GM03348 (cell line): ENCODE measurements at places on chromosomes 4 and X.

DNA sequence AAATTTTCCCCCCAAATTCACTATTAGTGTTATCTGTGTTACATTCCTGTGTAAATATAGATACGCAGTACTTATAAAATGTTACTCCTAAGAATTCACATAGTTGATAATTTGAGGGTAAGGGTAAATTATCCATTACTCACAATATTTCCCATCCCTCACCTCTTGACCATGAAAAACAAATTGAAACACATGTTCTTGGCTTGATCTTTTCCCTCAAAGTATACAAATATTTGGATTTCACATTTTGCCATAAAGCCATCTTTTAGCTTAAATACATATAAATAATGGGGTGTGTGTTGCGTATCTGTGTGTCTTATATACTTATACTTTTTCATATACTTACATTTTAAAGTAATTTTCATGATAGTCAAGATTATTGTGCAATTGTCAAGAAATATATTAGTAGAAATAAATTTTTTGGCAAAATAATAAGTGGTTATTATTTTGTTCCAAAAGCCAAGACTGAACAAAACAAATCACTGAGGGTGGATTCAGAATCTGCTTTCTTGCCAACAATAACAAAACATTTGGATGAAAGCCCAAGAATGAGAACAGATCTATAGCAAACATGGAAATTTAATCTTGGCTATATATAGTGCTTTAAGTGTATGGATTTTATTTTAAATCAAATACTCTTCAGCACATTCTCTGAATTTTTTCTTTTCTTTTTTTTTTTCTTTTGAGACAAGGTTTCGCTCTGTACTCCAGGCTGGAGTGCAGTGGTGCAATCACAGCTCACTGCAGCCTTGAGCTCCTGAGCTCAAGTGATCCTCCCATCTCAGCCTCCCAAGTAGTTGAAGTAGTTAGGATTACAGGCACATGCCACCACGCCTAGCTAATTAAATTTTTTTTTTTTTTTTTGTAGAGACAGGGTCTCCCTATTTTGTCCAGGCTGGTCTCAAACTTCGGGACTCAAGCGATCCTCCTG is 48.5 kb upstream of the PRSS48 start:
- DNase-seq: no peak

- no peak for DNase-seq
Observed at GRCh38 chrX:22063284-22063683, 31.2 kb downstream of the PHEX start.

DNA sequence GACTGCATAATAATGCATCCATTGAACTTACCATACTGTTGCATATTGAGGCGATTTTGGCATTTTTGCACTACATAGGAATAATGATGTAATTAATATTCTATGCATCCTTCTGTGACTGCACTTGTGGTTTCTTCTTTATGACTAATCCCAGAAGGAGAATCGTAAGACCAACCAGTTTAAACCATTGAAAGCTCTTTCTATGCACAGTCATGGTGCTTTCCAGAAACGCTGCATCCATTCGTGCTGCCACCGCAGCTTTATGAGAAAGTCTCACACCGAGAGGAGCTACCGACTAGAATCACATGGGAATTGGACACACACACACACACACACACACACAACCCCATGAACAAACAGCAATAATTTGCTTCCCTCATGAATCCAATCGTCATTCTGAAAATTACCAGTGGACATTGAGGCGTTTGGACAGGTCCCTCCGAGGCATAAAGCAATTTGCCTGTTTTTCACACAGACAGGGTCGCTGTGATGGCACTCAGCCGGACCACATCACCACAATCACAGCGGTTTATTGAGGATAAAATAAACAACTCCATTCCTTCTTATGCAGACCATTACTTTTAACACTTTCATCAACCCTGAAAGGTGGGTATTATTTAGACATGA is 64.2 kb downstream of the PACRGL start:
- DNase-seq: no peak

- DNase-seq: no peak
Observed at GRCh38 chrX:150854856-150855255, 43.6 kb downstream of the CD99L2 start.

DNA sequence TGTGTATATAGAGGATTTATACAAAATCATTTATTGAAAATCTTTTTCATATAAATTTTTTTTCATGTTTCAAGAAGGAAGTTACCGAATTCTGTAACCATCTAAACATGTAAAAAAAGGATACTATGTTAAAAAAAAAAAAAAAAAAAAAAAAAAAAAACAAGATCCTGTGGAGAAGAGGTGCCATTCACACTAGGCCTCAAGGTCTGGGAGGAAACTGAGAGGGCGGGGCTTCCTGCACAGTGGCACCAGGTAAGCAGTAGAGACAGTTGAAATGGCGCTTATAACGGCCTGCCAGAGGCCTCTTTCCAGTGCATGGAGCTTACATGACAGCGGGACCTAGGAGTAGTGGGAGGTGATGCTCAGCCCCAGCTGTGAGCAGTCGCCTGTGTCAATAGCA is 17.5 kb downstream of the TRAPPC2 start:
- no peak for DNase-seq

DNA sequence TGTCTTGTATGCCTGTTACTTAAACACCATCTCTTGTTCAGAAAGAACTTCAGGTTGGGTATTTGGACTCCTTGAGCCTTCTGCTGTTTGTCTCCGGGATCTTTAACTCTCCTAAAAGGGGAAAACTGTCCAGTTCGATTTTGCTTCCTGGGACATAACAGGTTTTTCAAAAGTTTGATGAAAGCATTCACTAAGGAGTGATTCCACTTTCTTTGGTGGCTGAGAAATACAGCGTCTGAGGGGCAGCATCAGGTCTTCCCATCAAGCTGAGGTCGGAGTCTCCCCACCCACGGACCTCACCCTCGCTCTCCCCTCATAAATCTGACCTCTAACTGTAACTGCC is 1.4 kb downstream of the AFAP1 start:
- DNase-seq: no peak

DNA sequence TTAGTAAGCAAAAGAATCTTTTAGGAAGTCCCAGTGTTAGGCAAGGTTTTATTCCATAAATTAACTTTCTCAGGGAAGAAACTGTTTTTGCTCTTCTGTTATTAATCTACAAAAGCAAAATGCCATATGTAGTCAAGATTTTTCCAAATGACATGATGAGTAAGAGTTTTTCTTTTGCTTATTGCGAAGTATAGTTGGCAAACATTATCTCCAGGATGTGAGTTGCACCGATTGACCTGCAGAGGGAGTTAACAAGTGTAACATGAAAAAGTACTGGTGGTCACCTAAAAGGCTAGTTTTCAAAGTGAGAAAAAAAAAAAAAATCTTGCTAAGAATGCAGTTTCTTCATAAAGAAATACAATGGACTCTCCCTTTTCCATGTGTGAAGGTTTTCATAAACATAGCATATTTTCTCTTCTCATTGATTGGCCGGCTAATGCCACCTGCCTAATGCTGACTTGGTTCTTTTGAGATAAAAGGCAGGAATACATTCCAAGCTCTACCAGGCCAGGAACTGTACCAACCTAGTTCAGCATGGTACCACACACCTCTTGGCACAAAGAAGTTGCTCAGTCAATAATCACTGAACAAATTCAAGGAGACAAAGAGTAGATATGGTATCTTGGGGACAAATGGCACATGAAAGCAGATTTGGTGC is 100.2 kb downstream of the LNX1 start:
- DNase-seq: peak; percentile 79

DNA sequence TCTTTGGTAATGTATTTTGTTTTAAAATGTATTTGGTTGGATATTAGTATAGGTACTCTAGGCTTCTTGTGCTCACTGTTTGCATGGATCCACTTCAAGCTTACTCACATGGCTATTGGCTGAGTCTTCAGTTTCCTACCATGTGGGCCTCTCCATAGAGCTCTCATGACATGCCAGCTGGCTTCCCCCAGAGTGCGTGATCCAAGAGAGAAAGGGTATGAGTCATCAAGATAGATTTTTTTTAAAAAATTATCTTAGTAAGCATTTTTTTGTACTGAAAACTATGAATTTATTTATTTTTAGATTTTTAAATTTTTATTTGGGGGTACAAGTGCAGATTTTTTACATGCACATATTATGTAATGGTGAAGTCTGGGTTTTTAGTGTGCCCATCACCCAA is 219.1 kb upstream of the AMOT start:
- peak; percentile 1 for DNase-seq

DNA sequence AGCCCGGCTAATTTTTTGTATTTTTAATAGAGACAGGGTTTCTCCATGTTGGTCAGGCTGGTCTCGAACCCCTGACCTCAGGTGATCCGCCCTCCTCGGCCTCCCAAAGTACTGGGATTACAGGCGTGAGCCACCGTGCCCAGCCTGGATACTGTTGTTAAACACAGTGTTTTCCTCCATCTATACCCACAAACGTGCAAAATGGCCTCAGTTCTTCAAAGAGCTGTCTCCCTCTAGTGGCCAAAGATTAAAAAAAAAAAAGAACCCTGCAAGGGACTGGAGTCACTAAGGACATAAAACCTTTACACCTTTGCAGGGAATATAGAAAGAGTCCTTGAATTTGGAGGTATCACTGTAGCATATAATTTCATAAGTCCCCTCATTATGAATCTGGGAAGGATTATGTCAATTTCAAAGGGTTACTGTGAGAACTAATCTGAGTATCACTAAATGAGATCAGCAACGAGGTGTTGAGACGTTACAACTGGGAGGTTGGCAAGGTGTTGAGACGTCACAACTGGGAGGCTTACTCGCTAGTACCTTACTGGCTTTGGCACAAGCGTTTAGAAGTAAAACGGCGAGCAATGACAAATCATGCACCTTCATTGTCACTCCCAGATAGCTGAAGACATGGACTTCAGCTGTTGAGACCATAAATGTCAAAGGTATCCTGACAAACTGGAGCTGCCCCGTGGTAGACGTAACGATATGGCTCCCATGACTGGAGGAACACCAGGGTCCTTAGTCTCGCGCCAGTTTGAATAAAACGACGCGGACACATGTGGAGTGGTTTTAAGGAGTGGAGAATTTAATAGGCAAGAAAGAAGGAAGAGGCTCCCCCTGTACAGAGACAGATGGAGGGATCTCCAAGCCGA is 33.4 kb upstream of the ENPP6 start:
- peak; percentile 62 for DNase-seq

GRCh38 chr4:65467068-65467680 is 203.1 kb downstream of the EPHA5 start:
- DNase-seq: no peak

GRCh38 chr4:80592950-80593349 is 257.4 kb downstream of the CFAP299 start:
- no peak for DNase-seq

- DNase-seq: no peak
Observed at GRCh38 chr4:82213485-82214417, 160.0 kb downstream of the HNRNPD start.

- no peak for DNase-seq
Observed at GRCh38 chrX:129116676-129117470, 406.4 kb downstream of the SMARCA1 start.

DNA sequence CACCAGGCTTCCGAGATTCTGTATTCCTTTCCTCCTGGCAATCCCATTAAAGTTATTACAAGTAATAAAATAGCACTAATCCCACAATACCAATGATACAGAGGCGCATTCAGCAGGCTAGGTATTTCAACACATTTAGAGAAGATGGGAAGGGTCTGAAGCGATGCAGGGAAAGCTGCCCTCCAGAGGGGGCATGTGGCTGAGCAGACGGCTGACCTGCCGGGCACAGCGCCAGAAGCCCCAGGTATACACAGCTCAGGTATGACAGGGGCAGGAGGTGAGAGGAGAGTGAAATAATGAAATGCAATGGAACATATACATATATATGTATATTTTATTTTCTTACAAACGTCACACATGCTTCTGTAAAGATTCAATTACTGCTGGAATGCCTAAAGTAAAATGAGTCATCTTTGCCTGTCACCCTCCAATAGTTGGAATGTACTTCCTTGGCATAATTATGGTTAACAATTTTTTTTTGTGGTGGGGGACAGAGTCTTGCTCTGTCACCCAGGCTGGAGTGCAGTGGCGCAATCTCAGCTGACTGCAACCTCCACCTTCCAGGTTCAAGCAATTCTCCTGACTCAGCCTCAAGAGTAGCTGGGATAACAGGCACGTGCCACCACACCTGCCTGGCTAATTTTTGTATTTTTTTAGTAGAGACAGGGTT is 21.3 kb upstream of the CDKN2AIP start:
- peak; percentile 34 for DNase-seq

DNA sequence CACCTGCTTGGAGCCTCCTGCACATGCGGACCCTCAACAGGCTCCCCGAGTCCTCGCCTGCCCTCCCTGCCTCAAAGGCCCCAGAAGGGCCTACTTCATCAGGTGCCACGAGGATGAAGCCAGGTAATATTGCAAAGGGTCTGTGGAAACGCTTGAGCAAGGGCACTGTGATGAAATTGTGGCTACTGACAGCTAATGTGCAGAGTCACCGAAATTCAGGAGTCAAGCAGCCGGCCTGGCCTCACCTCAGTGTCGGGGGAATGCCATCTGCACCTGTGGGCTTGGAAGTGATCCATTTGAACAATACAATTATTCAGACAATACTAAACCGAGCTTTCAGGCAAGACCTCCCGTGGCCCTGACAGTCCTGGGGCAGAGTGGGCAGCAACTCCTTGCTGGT is 3.1 kb upstream of the FGFR3 start:
- DNase-seq: no peak

DNA sequence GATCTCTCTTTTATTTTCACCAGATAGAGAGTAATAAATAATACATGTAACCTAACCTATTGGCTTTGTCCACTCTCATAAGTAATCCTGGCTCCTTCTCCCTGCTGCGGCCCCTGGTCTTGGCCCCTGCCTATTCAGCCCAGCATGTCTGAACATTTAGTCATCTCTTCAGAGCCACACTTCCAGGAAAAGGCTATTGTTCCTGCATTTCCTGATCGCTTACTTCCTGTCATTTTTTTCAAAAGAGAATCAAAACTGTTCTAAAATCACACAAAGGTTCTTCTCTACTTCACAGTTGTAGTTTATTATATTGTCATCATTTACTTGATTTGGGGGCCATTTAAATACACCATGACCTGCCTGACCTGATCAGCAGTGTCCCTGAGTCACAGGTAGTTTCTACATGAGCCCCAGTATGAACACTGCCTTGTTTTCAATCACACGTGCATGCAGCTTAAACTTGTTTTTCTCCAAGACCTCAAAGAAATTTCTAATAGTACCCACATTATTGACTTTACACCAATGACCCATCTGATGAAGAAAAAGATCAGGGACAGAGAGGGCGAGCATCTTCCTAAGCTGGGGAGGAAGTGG is 47.4 kb upstream of the KDR start:
- DNase-seq: no peak

DNA sequence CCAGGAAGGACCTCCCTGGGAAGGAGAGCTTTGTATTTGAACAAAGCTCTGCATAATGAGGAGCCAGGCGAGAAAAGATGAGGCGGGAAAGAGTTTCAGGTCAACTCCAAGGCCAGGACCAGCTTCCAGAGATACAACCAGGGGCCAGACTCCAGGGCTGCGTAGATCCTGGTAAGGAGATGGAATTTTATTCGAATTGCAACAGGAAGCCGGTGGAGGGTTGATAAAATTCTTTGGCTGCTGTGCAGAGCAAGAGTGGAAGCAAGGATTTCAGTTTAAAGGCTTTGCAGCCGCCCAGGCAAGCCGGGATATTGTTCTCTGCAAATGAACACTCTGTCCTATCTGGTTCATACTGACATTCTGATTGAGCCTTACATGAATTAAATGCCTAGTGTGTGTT is 40.2 kb upstream of the CBR4 start:
- no peak for DNase-seq

- DNase-seq: no peak
Observed at GRCh38 chrX:7926501-7926900, 712 bp downstream of the PNPLA4 start.
